Activated T-helper 2 cell treated with anti-CD3 and anti-CD28 coated beads, Interferon-gamma antibody, Interleukin-2, Interleukin-4, amounts not matched to agents 10 μg/mL and 5 μg/mL and 100 μg/mL, durations not matched to agents 14 hours and 24 hours and 36 hours (primary cell): ENCODE measurements at places on chromosomes 2 and 18.

DNA sequence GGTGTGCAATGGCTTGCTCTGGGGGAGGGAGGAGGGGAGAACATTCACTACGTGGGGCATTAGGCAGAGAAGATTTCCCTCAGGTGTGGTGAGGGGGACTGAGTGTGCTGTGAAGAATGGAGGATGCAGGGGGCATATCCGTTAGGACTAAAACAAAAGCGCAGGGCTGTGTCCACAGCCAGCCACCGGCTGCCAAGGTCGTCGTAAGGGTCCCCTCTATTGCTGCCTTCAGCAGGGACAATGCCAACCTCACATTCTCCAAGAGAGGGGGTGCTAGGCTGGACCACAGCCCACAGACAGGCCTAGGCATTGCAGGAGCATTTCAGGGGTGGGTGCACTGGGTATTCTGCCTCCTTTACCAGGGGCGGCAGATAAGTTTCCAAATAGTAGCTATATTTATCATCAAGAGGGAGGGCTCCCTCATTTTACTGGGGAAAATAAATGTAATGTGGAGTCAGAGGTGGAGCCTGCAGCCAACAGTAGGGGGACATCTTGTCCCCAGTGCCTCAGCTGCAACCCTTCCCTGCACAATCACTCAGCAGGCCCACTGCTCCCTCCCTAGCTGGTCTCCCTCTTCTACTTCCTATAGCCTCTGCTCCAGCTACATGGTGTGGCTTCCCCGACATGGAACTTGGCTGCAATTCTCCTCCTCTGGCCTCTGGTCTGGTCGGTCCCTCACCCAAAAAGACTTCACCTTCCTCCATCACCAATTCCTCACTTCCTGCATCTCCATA lies 74.9 kb upstream of the OTOF start:
- no peaks in the 10 kb centered on the region for H3K4me1 ChIP-seq
- H3K36me3 ChIP-seq, result no peaks in the 10 kb centered on the region
- H3K4me3 ChIP-seq, result no peak overlapping the region
- H3K27me3 ChIP-seq, result peaks cover 16% of the 10 kb centered on the region
- no peak for DNase-seq

- peaks cover 4% of the 10 kb centered on the region for H3K27me3 ChIP-seq
- H3K27ac ChIP-seq, result no peak overlapping the region
- DNase-seq, result no peak
- no peaks in the 10 kb centered on the region for H3K4me1 ChIP-seq
Observed at GRCh38 chr18:51563396-51563795, 365.9 kb upstream of the MEX3C start.

DNA sequence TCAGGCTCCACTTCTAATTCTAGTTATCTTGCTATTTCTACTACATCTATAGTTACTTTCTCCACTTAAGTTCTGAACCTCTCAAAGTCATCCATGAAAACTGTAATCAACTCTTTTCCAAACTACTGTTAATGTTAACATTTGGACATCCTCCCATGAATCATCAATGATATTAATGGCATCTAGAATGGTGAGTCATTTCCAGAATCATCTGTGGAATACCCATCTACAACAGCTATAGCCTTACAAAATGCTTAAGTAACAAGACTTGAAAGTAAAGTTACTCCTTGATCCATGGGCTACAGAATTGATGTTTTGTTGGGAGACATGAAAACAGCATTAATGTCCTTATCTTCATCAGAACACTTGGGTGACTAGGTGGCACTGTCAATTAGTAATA lies 35.4 kb downstream of the BARD1 start:
- H3K4me3 ChIP-seq, result no peak overlapping the region
- H3K27ac ChIP-seq, result no peak overlapping the region
- DNase-seq, result no peak
- peaks cover 45% of the 10 kb centered on the region for H3K36me3 ChIP-seq
- no peaks in the 10 kb centered on the region for H3K27me3 ChIP-seq
- H3K4me1 ChIP-seq, result peaks cover 10% of the 10 kb centered on the region

- H3K27me3 ChIP-seq, result peaks cover 7% of the 10 kb centered on the region
- H3K4me1 ChIP-seq, result no peaks in the 10 kb centered on the region
- H3K4me3 ChIP-seq, result no peak overlapping the region
- no peak overlapping the region for H3K27ac ChIP-seq
- no peak for DNase-seq
- H3K36me3 ChIP-seq, result no peaks in the 10 kb centered on the region
Observed at GRCh38 chr2:55391155-55391554, 28.5 kb downstream of the CCDC88A start.

DNA sequence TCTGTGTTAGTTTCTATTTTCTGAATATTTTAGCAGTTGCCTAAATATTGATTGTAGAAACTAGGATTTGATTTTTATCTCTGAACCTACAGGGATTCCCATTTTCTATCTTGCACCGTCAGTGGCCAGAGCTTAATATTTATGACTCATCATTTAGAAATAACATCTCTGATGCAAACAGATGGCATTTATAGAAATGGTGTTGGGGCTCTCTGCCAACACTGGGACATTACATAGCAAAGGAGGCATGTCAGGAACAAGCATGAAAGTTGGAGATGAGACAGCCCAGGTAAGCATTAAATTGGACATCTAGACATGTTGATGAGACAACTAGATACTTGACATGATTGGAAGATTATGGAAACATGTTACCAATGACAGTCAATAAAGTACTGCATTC lies 165.3 kb upstream of the SYT4 start:
- DNase-seq, result no peak
- no peaks in the 10 kb centered on the region for H3K36me3 ChIP-seq
- no peaks in the 10 kb centered on the region for H3K27me3 ChIP-seq
- H3K27ac ChIP-seq, result no peak overlapping the region

GRCh38 chr2:198054299-198054698 lies 249.9 kb downstream of the PLCL1 start:
- peaks cover 5% of the 10 kb centered on the region for H3K27me3 ChIP-seq
- H3K4me1 ChIP-seq, result peaks cover 5% of the 10 kb centered on the region
- no peak for DNase-seq
- no peak overlapping the region for H3K27ac ChIP-seq
- H3K4me3 ChIP-seq, result no peak overlapping the region

- H3K27me3 ChIP-seq, result peaks cover 7% of the 10 kb centered on the region
- H3K36me3 ChIP-seq, result no peaks in the 10 kb centered on the region
- H3K27ac ChIP-seq, result no peak overlapping the region
- H3K4me1 ChIP-seq, result no peaks in the 10 kb centered on the region
- H3K4me3 ChIP-seq, result no peak overlapping the region
- DNase-seq, result no peak
Observed at GRCh38 chr2:32902986-32903385, 43.8 kb upstream of the LTBP1 start.

GRCh38 chr2:85329181-85329651 lies 1.4 kb upstream of the TGOLN2 start:
- DNase-seq, result no peak
- peak overlapping the region; percentile 8 for H3K27ac ChIP-seq
- no peaks in the 10 kb centered on the region for H3K27me3 ChIP-seq

DNA sequence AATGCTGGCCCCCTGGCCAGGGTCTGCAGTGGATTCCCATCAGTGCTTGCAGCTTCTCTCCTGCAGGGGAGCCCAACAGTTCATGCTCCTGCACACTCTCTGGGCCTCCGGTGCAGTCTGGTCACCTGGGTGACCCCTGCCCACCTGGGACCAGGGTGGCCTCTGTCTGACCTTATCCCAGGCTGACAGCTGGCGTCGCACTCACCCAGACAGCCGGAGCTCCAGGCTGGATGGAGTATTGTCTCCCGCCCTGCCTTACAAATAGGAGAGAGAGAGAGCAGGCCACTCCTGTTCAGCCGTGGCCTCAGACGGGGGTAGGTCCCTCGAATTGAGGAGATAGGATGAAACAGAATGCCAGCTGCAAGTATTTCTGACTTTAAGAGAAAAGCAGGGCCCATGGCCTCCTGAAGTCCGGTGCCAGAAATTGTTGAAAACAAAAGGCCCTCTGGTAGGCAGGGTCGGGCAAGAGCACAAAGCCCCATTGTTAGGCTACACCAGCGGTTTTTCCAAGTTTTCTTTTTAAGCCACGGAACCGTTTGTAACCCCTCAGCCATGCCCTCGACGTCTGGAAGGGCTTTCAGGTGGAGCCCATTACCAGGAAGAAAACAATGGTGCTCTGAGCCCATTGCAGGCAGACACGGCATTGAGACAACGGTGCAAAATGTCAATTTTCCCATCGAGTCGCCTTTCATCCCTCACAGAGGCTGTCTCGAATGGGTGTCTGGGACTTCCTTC lies 258.4 kb downstream of the BCL11A start:
- H3K27me3 ChIP-seq, result peaks cover 3% of the 10 kb centered on the region
- H3K36me3 ChIP-seq, result no peaks in the 10 kb centered on the region
- H3K27ac ChIP-seq, result no peak overlapping the region
- H3K4me1 ChIP-seq, result no peaks in the 10 kb centered on the region

- no peak overlapping the region for H3K4me3 ChIP-seq
- H3K4me1 ChIP-seq, result peaks cover 23% of the 10 kb centered on the region
- no peak for DNase-seq
- H3K27me3 ChIP-seq, result no peaks in the 10 kb centered on the region
- H3K36me3 ChIP-seq, result peaks cover 13% of the 10 kb centered on the region
Observed at GRCh38 chr2:15556311-15556930, 4.7 kb downstream of the NBAS start.

- H3K4me1 ChIP-seq, result peaks cover 23% of the 10 kb centered on the region
- H3K27ac ChIP-seq, result no peak overlapping the region
- DNase-seq, result no peak
- H3K36me3 ChIP-seq, result no peaks in the 10 kb centered on the region
Observed at GRCh38 chr2:29006092-29006979, 25.2 kb downstream of the TOGARAM2 start.

- no peak overlapping the region for H3K4me3 ChIP-seq
- H3K27me3 ChIP-seq, result no peaks in the 10 kb centered on the region
- H3K36me3 ChIP-seq, result no peaks in the 10 kb centered on the region
- H3K27ac ChIP-seq, result no peak overlapping the region
- DNase-seq, result no peak
Observed at GRCh38 chr2:1321321-1321720, 91.9 kb upstream of the TPO start.

DNA sequence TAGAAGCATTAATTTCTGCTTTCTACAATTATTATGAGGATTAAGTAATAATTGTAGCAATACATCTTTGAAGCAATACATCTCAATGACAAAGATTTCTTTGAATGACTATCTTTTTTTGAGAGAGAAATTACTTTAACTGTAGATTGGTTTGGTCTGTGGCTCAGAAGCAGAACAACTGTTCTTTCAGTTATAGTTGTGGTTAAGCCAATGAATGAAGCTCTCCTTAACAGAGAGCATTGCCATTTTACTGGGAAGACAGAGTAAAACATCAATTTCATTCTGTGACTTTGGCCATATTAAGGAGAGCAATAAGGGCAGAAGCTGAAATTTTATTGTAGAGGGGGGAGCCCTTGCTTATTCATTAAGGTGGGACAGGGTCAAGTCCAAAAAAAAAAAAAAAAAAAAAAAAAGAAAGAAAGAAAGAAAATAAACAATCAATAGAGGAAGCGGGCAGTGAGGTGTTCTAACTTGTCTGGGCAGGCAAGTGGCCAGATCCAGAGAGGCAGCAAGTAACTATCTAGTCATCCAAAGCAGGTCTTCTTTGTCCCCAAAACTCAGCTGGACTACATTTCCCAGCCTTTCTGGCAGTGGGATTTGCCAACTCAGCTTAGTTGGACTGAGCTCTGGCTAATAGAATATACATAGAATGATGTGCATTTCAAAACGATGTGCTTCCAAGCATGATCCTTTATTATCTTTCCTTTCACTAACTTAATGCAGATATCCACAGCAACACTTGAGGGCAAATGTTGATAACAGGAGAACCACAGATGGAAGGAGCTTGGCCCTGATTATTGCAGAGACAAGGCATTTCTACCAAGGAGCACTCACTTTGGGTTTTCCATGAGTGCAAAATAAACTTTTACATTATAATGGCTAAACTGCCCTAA lies 462.7 kb upstream of the CDH20 start:
- H3K27ac ChIP-seq, result no peak overlapping the region
- H3K36me3 ChIP-seq, result no peaks in the 10 kb centered on the region
- no peak for DNase-seq
- no peaks in the 10 kb centered on the region for H3K4me1 ChIP-seq

DNA sequence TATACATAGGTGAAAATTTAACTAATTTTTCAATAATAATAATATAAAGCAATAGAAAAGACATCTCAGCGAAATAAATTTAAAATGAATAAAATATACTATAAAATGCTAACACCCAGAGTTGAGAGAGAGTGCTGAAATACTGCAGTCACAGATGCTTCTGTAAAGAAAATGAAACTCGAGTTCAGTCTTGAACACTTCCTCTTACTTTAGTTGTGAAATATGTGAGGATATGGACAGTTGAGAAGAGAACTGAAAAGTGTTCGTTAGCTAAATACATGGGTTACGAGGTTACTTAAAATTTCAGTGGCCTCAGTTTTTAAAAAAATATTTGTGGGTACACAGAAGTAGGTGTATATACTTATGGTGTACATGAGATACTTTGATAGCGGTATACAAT lies 106.8 kb downstream of the DNAH7 start:
- DNase-seq, result no peak
- no peak overlapping the region for H3K27ac ChIP-seq
- H3K4me1 ChIP-seq, result no peaks in the 10 kb centered on the region
- H3K36me3 ChIP-seq, result no peaks in the 10 kb centered on the region

- no peak overlapping the region for H3K27ac ChIP-seq
- no peaks in the 10 kb centered on the region for H3K27me3 ChIP-seq
- H3K4me1 ChIP-seq, result peaks cover 14% of the 10 kb centered on the region
- H3K4me3 ChIP-seq, result no peak overlapping the region
Observed at GRCh38 chr18:24111936-24112335, 26.9 kb upstream of the CABYR start.

DNA sequence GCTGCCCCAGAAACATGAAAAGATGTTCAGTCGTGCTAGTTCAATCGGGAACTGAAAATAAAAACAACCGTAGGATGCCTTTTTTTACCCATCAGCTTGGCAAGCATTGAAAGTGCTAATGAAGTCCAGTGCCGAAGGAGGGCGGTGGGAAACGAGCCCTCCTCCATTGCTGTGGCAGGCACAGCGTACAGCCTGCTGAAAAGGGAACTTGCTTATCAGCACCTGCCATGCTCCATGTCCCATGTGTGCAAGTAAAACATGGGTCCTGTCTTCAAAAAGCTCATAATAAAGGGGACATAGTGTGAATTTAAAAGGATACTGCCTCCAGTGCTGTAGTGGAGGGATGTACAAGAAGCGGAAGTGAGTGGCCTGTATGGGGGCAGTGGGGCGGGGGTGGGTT lies 82.4 kb downstream of the ARMC9 start:
- DNase-seq, result no peak
- peaks cover 3% of the 10 kb centered on the region for H3K4me1 ChIP-seq
- peaks cover 19% of the 10 kb centered on the region for H3K27me3 ChIP-seq

DNA sequence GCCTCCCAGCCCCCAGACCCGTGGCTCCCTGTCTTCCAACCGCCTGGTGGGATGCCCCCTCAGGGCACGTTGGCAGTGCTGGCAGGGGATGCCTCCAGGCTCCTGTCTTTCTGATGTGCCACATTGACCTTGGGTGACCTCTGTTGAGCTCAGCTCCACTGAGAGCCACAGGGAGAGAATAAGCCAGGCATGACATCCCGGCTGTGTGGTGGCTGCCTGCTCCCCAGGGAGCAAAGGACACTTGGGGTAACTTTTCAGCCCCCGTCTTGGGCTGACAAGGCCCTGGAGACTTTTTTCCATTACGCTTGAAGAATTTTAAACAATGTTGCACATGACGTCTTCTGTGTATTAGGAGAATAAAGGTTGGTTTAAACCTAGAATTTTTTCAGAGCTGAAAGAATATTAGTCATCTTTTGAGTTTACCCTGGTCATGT lies 246.0 kb downstream of the TSN start:
- no peak for DNase-seq
- H3K4me3 ChIP-seq, result no peak overlapping the region
- no peak overlapping the region for H3K27ac ChIP-seq
- no peaks in the 10 kb centered on the region for H3K36me3 ChIP-seq
